ENCODE measurements at places on chromosomes 1 and 21.

DNA sequence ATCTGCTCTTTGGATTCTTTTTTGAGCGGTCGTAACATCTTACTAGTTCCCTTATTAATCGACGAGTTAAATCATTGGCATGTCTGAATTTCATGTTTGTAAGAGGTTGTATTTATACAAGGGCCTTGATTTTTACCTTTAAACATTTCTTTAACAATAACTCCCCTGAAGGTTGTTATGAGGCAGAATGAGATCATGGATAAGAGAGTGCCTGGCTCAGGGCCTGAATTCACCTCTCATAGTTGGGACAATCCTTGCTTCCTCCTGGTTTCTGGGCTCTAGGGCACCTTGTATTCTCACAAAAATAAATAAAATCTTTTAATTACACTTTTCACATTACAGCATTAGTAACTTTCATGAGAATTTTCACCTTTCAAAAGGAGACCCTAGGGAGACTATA is 55.4 kb downstream of the MDM4 start:
- DNase-seq, result no peak

GRCh38 chr1:181517181-181517875 is 34.0 kb downstream of the CACNA1E start:
- no peak for DNase-seq

GRCh38 chr1:157236072-157236471 is 97.9 kb upstream of the ETV3 start:
- no peak for DNase-seq

- no peak for DNase-seq
Observed at GRCh38 chr1:154948079-154948478, 7.8 kb downstream of the PBXIP1 start.

DNA sequence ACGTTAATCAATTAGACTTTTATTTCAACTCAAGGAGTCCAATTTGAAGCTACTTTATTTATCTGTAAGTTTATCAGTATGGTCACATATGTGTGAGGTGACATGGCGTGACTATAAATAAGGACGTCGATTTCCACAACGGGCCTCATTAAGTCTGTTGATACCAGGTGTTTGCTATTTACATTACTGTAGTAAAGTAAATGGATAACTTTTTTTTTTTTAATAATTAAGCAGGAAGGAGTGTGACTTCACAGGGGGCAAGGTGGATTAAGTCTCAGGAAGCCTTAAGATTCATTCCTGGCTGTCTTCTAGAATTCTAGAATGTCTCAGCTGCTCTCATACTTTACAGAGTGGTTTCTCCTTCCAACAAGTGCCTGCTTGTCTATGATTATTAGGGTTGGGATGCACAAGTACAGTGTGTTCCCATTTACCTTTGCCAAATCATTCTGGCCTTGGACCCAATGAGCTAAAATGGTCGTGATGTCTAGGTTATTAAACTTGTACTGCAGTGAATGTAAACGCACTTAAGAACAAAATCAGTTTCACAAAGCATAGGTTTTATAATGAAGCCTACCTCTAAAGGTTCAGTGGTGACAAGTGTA is 15.5 kb downstream of the MAP3K7CL start:
- no peak for DNase-seq
